Natural killer cell (primary cell): ENCODE measurements at places on chromosomes 1 and 21. TPM values are rescaled to one million over a fixed set of nuclear protein-coding genes. Genes with fewer than 3 reads are reported as not detected.

- no peak for DNase-seq
Observed at GRCh38 chr1:45674478-45674877, 11.9 kb downstream of the GPBP1L1 start.

- DNase-seq, result peak; percentile 5
Observed at GRCh38 chr1:70966018-70966638, 81.5 kb downstream of the PTGER3 start.

GRCh38 chr1:155174324-155175280, 953 bp downstream of the TRIM46 start:
- DNase-seq, result peak; percentile 85

GRCh38 chr1:232602622-232603021, 27.3 kb downstream of the SIPA1L2 start:
- no peak for DNase-seq

- no peak for DNase-seq
Observed at GRCh38 chr1:116762781-116763115, 8.5 kb downstream of the CD2 start.

- no peak for DNase-seq
Observed at GRCh38 chr1:115969509-115969908, 6.8 kb upstream of the SLC22A15 start.

GRCh38 chr1:236734141-236734765, 48.0 kb downstream of the ACTN2 start:
- no peak for DNase-seq

DNA sequence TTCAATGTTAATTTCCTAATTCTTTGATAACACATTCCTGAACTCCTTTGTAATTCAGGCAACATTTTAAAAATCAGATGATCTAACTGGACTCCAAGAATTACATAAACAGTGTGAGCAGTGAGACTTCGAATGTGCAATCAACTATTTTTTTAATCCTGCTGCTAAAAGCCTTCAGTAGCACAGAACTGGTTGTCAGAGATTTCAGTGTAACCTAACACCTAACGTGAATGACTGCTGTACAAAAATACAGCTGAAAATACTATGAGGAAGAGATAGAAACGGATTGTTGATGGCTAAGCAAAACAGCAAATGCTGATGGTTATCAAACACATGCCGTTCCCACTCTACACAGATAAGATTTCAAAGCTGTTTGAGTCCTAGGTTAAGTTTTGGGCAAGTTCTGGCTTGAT, 46.1 kb downstream of the APP start:
- DNase-seq, result no peak

DNA sequence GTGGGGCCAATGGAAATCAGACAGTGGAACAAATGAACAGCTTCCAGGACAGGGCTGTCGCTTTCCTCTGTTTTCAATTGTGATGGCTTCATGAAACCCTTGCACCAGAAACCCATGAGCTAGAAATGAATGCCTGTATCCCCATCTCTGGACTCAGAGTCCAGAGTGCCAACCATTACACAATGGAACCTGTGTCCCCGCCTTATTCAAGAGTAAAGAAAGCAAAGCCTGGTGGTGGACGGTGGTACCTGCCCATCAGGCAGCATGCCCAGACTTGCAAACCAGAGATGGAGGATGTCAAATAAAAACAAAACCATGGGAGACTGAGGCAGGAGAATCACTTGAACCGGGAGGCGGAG, 4.4 kb upstream of the CAPN2 start:
- no peak for DNase-seq

- DNase-seq, result peak; percentile 75
Observed at GRCh38 chr1:205849619-205850355, at the start of gene PM20D1. Gene PM20D1, minus strand, starts transcription at chr1:205850132. Its CDS starts 60 bp downstream, at chr1:205850072.

DNA sequence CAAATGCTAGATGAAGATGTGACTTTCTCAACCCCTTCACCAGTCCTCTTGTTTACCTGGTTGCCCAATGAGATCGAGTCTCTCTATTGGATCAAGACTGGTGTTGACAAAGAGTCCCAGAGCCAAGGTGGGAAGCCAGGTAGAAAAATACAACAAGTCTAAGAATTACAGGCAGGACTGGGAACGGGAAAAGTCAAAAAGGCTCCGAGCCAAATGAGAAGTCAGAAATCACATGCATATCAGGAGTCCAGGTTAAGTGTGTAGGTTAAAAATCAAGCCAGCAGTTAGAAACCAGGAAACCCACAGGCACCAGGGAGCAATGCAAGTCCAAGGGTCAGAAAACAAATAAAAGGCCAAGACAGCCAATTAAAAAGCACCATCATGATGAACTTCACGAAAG, 27.4 kb upstream of the DUSP23 start:
- DNase-seq, result no peak

DNA sequence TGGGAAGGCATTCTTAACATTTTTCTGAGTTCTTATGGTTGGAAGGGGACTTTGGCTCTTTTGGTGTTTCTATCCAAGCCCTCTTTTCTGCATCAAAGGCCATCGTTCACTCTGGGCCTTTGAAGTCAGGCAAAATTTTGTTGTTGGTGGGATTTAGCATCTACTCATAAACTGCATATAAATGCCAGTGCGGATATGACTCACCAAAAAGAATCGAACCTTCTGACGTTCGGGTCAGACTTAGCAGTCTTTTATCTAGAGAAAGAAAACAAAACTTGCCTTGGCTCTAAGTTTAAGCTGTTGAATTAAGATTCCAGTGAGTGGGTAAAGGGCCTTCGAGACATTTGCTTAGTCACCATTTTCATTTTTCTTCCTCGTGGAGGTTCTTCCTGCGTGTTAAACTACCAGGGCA, 51.4 kb downstream of the EVA1C start:
- DNase-seq, result no peak

DNA sequence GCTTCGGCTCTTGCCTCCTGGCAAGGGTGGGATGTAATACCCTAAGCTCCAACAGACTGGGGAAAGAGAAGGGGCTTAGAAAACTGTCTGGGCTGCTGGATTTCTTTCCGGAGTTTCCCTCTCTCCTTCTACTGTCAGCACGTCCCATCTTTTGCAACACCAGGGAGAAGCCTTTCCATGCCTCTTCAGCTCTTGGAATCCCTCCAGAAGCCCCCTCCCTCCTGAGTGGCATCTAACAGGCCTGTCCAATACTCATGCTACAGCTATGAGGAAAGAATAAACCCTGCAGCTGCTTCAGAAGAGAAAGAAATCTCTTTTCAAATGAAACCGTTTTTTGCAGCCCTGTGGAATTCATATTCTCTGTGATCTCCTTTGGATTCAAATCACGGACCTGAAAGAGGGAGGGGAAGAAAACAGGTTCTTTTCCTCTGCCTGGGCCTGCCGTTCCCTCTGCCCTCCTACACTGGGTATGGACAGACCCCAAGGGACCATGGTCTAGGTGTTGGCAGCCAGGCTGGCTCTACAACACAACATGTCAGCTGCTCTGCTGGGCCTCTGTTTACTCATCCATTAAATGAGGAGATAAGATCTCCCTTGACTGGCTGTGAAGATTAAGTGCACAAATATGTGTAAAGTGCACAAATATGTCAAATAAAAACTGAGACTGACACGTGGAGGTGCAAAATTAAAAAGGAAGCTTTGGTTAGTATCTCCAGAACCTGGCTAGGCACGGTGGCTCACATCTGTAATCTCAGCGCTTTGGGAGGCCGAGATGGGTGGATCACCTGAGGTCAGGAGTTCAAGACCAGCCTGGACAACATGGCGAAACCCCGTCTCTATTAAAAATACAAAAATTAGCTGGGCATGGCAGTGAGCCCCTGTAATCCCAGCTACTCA, 6.0 kb upstream of the CAPN2 start:
- no peak for DNase-seq

- DNase-seq, result no peak
Observed at GRCh38 chr1:70961374-70961975, 86.1 kb downstream of the PTGER3 start.

DNA sequence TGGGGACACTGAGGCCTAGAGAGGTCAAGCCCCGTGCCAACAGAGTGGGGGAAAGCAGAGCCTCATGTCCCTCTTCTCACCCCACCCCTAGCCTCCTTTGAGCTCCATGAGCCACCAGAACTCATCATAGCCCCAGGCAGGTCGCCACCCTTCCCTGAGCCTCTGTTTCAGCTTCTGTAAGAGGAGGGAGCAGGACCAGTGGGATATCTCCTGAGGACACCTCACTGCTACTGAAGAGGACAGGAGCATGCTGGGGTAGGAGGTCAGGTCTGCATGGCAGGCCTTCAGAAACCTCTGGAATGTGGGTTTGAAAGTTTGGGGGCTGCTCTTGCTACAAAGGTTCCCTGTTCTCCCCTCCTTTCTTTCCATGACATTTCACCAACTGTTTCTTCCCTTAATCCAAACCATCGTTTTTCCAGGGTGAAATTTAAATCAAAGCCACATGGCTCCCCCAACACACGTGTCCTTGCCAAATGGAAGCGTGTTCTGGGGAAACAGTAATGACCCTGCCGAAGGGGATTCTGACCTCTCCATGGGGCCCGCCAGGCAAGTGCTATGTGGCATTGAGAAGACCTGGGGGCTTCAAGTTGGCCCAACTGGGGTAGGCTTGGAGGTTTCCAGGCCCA, 88.1 kb upstream of the RUNX3 start:
- no peak for DNase-seq

GRCh38 chr1:22662318-22662717, 9.3 kb downstream of the C1QB start:
- no peak for DNase-seq

GRCh38 chr1:22670352-22670975, 17.4 kb downstream of the C1QB start:
- DNase-seq, result no peak

GRCh38 chr21:25573409-25574206, 33.7 kb downstream of the MRPL39 start:
- no peak for DNase-seq

Gene PGLYRP4
- not detected for total RNA-seq

Gene OR2G3
- not detected for total RNA-seq

Gene LRRC38
- total RNA-seq, result not detected

Gene UTS2
- total RNA-seq, result 7.5 TPM

Gene NTMT2
- not detected for total RNA-seq

Gene SHISAL2A
- total RNA-seq, result 16.2 TPM

Gene SPRR1A
- total RNA-seq, result not detected

Gene RBBP4
- 199 TPM for total RNA-seq

Gene MARK1
- not detected for total RNA-seq

Gene CSF3R
- 5.7 TPM for total RNA-seq

Gene OR2L3
- total RNA-seq, result not detected

Gene GPR25
- 2.7 TPM for total RNA-seq
